Left ventricle myocardium inferior (tissue), 1 donor: ENCODE measurements at places on chromosomes 4 and X. TPM values are rescaled to one million over a fixed set of nuclear protein-coding genes. Genes with fewer than 3 reads are reported as not detected.

DNA sequence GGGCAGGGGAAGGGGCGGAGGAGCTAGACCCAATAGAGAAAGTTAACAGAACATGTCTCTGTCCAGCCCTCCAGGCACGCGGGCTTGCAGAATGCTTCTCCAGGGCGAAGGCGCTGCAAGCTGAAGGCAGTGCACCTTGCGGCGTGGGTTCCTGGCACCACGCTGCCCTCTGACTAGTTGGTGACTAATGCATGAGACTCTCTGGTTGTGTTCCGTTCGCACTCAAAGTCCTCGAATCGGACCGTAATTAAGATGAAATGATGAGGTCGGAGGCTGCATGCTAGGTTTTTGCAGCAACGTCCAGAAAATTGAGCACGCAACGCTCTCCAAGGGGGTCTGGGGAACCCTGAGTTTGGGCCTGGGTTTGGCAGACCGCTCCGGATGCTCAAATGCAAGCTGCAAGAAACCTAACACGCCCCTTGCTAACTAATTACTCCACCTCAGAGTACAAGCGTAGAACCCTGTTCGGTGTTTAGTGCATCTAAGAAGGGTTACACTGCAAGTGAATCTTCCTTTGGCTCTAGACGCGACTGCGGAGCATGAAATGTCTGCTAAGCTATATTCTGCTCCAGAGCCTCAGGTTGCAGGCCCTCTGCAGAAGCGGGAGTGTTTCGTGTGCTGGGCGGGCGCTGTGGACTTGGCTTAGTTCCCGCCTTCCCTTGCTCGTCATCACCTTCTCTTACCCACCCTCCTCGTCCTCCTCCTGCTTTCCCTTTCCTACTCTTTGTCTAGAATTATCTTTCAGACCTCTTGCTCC, 57.1 kb upstream of the NKAP start:
- H3K4me1 ChIP-seq = no peaks in the 10 kb centered on the region
- DNase-seq = no peak
- no peak overlapping the region for H3K27ac ChIP-seq
- H3K4me3 ChIP-seq = no peak overlapping the region
- H3K36me3 ChIP-seq = no peaks in the 10 kb centered on the region
- H3K27me3 ChIP-seq = peaks cover 75% of the 10 kb centered on the region

GRCh38 chr4:44662623-44663005, 11.2 kb upstream of the YIPF7 start:
- no peak overlapping the region for H3K27ac ChIP-seq
- no peak overlapping the region for H3K4me3 ChIP-seq

GRCh38 chrX:100289066-100289558, 121.0 kb downstream of the PCDH19 start:
- no peaks in the 10 kb centered on the region for H3K36me3 ChIP-seq
- no peak for DNase-seq
- no peaks in the 10 kb centered on the region for H3K27me3 ChIP-seq
- H3K4me3 ChIP-seq = no peak overlapping the region

TENM3 gene
- 1.5 TPM for total RNA-seq

ADGRL3 gene
- 6.1 TPM for total RNA-seq

GRCh38 chr4:114236171-114236769, 256.8 kb upstream of the ARSJ start:
- no peaks in the 10 kb centered on the region for H3K27me3 ChIP-seq
- H3K27ac ChIP-seq = no peak overlapping the region

DNA sequence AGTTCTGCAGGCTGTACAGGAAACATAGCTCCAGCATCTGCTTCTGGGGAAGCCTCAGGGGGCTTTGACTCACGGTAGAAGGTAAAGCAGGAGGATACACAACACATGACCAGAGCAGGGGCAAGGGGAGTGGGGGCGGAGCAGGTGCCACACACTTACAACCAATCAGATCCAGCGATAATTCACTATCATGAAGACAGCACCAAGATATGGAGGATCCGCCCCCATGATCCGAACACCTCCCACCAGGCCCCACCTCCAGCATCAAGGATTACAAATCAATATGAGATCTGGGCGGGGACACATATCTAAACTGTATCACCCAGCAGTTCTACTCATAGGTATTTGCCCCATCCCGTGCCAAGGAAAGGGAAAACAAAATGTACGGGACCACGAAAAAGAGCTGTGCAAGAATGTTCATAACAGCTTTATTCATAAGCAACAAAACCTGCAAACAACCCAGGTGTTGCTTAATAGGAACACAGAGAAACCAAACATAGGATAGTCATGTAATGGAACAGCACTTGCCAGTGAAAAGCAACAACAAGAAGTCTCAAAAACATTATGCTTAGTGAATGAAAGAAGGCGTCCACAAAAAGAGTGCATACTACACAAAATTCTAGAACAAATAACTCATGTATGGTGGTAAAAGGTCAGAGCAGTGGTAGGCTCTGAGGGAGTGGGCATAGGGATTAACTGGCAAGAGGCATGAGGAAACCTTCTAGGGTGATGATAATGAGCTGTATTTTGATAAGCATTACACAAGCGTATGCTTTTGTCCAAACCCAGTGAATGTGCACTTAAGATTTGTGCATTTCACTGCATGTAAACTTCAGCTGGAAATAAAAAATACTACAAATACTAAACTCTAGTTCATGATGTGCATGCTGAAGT, 130.9 kb upstream of the FAM9B start:
- H3K27ac ChIP-seq = no peak overlapping the region
- no peak overlapping the region for H3K4me3 ChIP-seq
- DNase-seq = no peak
- H3K4me1 ChIP-seq = no peaks in the 10 kb centered on the region
- no peaks in the 10 kb centered on the region for H3K36me3 ChIP-seq

GRCh38 chrX:87571964-87572363, 54.4 kb downstream of the KLHL4 start:
- H3K36me3 ChIP-seq = no peaks in the 10 kb centered on the region
- no peak overlapping the region for H3K27ac ChIP-seq
- DNase-seq = no peak
- no peak overlapping the region for H3K4me3 ChIP-seq

DNA sequence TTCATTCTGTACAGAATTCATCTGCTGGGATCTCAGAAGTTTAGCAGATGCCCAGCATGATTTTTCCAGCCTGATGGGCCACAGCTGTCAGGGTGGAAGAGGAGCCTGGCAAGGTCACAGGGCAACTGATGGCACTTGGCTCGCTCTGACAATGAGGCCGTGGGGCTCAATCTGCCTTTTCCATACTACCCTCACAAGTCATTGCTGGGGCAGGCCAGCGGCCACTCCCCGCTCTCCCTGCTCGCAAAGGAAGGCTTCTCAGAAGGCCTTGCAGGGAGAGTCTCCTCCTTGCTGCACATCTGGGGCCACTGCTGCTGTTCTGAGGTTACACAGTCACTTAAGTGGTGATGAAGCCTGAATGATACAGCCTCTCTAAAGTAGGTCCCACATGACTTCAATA, 349.1 kb downstream of the NR3C2 start:
- no peak overlapping the region for H3K4me3 ChIP-seq
- no peaks in the 10 kb centered on the region for H3K27me3 ChIP-seq
- H3K4me1 ChIP-seq = peaks cover 49% of the 10 kb centered on the region
- peaks cover 3% of the 10 kb centered on the region for H3K36me3 ChIP-seq
- H3K27ac ChIP-seq = peak overlapping the region; percentile 28
- DNase-seq = no peak

BRS3 gene
- total RNA-seq = not detected

HPSE gene
- 1.1 TPM for total RNA-seq

DNA sequence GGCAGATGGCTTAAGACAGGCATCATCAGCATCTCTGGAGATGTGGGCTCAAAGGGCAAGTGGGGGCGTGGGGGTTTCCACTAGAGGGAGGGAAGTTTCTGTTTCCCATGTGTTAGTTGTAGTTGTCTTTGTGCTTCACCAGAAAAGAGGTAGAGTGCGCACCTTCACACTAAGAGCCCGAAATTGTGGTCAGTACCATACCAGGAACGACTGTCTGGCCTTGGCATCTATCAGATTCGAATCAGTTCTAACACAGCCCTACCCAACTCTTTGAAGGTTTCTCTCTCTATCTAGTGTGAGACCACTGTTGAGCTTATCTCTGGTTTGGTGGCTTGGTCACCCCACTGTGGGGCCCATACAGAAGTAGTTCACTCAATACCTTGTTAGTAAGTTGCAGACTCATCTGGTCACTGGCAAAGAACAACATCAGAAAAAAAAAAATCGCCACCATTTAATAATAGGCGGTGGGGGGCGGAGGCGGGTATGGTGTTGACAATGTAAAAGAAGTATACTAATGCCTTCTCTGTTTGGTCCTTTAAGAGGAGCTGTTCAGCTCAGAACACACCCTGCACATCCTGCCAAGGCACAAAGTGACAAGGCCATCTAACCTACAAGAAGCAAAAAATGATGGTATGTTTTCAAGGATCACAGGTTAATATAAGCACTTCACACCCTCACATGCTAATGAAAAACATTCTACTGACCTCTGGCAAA, 71.1 kb downstream of the NYX start:
- DNase-seq = no peak
- H3K4me1 ChIP-seq = no peaks in the 10 kb centered on the region
- no peaks in the 10 kb centered on the region for H3K36me3 ChIP-seq
- H3K27me3 ChIP-seq = no peaks in the 10 kb centered on the region
- H3K27ac ChIP-seq = no peak overlapping the region

GRCh38 chrX:22237479-22237878, 35.2 kb upstream of the CBLL2 start:
- no peaks in the 10 kb centered on the region for H3K27me3 ChIP-seq
- no peak for DNase-seq
- no peaks in the 10 kb centered on the region for H3K4me1 ChIP-seq
- no peaks in the 10 kb centered on the region for H3K36me3 ChIP-seq
- no peak overlapping the region for H3K27ac ChIP-seq
- H3K4me3 ChIP-seq = no peak overlapping the region

TCP11X2 gene
- not detected for total RNA-seq

GRCh38 chr4:176767183-176767582, 25.5 kb downstream of the VEGFC start:
- H3K4me1 ChIP-seq = peaks cover 11% of the 10 kb centered on the region
- H3K27me3 ChIP-seq = no peaks in the 10 kb centered on the region
- H3K27ac ChIP-seq = no peak overlapping the region
- H3K36me3 ChIP-seq = no peaks in the 10 kb centered on the region
- no peak overlapping the region for H3K4me3 ChIP-seq

DNA sequence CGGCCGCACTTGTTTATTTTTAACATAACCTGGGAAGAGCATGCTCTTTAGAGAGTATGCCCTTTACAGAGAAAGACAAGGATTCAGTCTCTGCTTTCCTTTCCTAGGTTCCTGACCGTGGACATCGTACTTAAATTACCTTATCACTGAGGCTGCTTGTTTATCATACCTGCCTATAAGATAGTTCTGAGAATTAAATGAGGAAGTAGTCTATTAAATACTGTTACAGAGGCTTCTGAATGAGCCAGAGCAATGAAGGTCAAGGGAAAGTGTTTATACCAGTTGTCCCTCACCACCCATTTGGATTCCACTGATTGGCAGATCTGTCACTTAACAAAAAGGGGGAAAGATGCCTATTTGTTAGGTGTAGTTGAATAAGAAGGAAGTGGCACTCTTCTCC, 10.0 kb downstream of the TXLNG start:
- H3K36me3 ChIP-seq = peaks cover 6% of the 10 kb centered on the region
- H3K4me1 ChIP-seq = no peaks in the 10 kb centered on the region
- no peak overlapping the region for H3K4me3 ChIP-seq
- H3K27me3 ChIP-seq = no peaks in the 10 kb centered on the region

CT45A3 gene
- total RNA-seq = not detected

DNA sequence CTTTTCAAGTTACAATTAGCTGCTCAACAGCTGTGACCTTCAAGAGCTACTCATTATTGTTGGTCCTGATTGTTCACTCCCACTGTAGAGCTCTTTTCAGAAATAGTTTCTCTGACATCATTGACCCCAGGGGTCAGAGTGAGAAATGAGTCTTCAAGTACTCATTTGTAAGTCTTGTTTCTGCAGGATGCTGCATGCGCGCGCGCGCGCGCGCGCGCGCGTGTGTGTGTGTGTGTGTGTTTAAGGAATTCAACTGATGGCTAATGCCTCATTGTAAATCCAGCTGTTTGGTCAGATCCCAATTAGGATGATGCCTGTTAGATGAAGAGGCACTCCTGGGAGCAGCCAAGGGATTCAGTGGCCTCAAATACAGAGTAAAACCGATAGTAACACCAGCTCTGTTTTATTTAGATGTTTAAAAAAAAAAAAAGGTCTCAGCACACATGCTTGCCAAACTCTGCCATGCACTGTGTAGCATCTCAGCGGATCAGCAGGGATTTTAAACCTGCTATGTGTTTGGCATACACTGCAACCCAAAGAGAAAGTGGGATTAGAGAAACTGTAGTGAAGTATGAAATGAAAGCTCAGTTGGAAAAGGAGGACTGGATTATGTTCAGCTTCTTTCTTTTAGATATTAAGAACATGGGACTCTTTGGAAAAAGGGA, 332.3 kb downstream of the ADGRL3 start:
- peak; percentile 10 for DNase-seq
- H3K4me3 ChIP-seq = no peak overlapping the region
- no peak overlapping the region for H3K27ac ChIP-seq
- H3K27me3 ChIP-seq = no peaks in the 10 kb centered on the region
- no peaks in the 10 kb centered on the region for H3K36me3 ChIP-seq

HS6ST2 gene
- total RNA-seq = 0.19 TPM

GRCh38 chr4:99028187-99028586, 32.7 kb downstream of the METAP1 start:
- H3K27ac ChIP-seq = no peak overlapping the region
- no peaks in the 10 kb centered on the region for H3K36me3 ChIP-seq
- peaks cover 54% of the 10 kb centered on the region for H3K4me1 ChIP-seq
- DNase-seq = no peak
- H3K4me3 ChIP-seq = no peak overlapping the region

- no peak for DNase-seq
- H3K4me3 ChIP-seq = no peak overlapping the region
- H3K4me1 ChIP-seq = no peaks in the 10 kb centered on the region
- H3K27me3 ChIP-seq = no peaks in the 10 kb centered on the region
- no peaks in the 10 kb centered on the region for H3K36me3 ChIP-seq
- no peak overlapping the region for H3K27ac ChIP-seq
Measured at GRCh38 chrX:123740536-123740935, 7.7 kb upstream of the THOC2 start.

- DNase-seq = no peak
- peak overlapping the region; percentile 69 for H3K27ac ChIP-seq
- no peaks in the 10 kb centered on the region for H3K36me3 ChIP-seq
- H3K4me1 ChIP-seq = no peaks in the 10 kb centered on the region
- no peaks in the 10 kb centered on the region for H3K27me3 ChIP-seq
Measured at GRCh38 chrX:9865804-9866472, 79.7 kb downstream of the SHROOM2 start.

DNA sequence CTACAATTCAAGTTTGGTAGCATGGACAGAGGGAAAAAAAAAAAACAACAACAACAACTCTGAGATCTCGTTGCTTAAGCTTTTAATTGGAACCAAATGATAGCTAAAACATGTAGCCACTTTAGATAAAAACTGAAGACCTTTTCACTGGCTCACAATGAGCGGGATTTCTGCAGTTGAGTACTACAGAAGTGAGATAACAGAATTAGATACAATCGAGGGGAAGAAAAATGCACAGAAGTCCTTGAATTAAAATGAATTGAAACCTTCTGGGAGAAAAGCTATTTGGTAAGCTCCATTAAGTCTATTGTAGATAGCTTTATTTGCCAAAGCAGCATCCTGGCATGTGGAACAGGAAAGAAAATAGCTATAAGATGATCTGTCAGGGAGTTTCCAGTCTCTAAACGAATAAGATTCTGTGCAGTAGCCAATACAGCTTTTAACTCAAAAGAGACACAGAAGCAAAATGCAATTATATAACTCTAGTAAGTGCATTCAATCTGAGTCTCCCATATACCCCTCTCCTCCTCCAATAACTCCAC, 248.5 kb downstream of the ENOX2 start:
- peaks cover 6% of the 10 kb centered on the region for H3K36me3 ChIP-seq
- no peaks in the 10 kb centered on the region for H3K4me1 ChIP-seq
- no peak overlapping the region for H3K27ac ChIP-seq
- H3K27me3 ChIP-seq = no peaks in the 10 kb centered on the region
- no peak for DNase-seq
